ENCODE measurements at places on chromosomes 16 and 17.

DNA sequence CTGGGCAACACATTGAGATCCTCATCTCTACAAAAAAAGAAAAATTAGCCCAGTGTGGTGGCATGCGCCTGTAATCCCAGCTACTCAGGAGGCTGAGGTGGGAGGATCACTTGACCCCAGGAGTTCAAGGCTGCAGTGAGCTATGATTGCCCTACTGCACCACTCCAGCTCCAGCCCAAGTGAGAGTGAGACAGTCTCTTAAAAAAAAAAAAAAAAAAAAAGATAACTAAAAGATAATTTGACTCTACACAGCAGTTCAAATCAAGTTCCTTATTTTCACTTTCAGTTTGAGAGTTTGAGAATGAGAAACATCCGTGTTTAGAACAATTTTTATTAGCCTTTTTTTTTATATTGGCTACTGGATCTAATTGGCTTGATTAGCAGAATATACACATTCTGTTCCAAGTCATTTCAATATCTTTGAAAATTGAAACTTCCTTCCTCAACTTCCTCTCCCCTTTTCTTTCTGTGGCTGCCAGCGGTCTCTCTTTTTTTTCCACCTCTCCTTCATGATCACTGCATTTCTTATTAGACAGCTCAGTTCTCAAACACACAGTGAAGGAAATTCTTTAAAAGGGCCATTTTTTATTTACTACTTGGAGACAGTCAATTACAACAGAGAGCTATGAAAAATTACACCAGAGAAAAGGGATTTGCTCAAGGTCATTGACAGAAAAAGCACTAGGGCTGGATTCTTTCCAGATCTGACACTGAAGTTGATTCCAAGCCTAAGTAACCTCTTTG lies 4.5 kb upstream of the ACSF2 start:
- no peak for DNase-seq

DNA sequence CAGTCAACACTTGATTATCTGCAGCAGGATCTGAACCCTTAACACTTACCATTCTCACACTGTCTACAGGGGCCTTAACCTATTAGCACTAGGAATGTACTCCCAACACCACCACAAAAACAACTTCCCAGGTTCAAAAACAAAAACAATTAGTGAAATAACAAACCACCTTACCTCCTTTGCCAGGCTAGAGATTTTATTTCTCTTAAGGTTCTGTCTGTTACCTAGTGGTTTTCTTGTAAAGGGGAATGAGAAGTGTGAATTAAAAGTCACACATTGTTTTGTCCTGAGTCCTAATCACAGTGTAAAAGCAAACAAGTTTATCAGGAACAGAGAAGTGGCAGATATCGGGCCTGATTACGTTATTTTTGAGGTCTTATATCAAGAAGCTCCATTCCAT lies 9.7 kb downstream of the SMARCE1 start:
- DNase-seq, result no peak

DNA sequence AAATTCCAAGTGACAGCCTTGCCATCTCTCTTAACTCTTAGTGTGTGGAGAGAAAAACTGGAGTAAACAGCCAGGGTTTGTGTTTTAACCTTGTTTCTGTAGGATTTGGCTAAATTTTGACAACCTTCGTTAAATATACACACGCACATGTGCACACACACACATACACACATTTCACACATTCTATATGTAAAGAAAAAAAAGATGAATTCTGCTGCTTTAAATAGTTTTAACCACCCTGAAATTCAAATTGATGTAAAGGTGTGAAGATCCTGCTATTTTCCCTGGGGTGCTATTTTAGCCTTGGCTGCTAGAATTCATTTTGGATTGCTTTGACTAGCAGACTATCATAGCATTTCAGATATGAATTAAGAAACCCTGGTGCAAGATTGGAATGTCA lies 191.9 kb downstream of the FTO start:
- no peak for DNase-seq

GRCh38 chr17:27576477-27577083 lies 54.4 kb upstream of the LGALS9 start:
- DNase-seq, result no peak

- DNase-seq, result no peak
These were observed 2.4 kb downstream of the MAPK7 start for GRCh38 chr17:19380481-19381301.

- no peak for DNase-seq
These were observed 360.8 kb downstream of the SOX9 start for GRCh38 chr17:72481572-72481971.

DNA sequence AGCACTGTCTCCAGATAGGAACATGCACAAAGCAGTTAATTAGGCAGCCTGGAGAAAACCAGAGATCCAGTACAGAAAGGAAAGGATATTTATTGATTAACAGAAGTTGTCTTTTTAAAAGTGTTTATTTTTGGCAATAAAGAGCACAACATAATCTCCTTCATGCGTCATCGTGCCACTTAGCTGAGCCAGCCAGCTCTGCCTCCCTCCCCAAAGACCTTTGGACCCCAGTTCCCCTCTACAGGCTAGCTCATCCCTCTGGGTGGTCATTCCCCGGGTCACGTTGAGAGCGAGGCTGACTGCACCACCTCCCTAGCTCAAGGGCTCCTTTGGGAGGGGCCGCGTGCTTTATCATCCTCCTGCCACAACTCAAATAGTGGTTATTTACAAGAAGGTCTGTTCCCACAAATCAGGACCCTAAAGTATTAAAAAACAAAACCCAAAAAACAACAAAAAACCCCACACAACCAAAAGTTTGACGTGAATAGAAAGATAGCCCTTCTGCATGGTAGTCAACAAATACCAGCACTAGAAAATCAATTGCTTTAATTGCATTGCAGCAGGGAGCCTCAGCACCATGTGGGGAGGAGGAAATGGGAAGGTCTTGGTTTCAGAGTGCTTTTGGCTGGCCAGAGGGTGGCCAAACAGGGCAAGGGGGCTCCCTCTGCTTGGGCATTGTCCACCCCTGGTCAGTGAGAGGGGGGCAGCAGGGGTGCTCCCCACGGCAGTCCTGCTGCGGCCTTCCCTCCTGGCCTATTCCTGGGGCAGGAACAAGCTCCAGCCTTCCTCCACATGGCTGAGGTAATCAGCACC lies 9.6 kb downstream of the POLR2C start:
- no peak for DNase-seq

DNA sequence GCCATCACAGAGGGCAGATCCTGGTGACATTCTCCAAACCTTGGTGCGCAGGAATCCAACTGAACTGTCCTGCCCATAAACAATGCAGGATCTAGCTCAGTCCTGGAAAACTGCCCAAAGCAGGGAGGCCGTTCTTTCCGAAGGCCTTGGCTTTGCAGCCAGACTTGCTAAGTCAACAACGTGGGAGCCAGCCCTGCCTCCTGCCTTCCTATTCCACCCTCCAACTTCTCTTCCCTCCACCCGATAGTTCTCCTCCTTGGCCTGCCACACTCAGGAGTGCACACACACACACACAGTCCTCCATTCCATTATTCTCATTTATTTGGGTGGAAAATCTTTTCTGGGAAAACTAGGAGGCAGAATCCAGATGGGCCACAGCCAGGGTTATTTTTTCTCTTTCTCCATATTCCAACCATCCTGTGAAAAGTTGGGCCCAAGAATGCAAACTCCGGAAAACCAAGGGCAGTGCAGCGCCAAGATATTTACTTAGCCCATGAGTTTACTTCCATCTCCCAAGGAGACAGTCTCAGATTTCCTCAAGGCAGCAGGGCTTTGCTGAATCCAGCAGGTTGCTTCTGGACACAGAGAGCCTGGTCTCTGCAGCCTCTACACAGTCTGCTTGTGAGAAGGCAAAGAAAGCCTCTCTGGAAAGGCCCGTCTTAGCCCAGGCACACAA lies 15.8 kb downstream of the COPRS start:
- DNase-seq, result no peak

- no peak for DNase-seq
These were observed 47.5 kb downstream of the NT5M start for GRCh38 chr17:17350491-17351355.

DNA sequence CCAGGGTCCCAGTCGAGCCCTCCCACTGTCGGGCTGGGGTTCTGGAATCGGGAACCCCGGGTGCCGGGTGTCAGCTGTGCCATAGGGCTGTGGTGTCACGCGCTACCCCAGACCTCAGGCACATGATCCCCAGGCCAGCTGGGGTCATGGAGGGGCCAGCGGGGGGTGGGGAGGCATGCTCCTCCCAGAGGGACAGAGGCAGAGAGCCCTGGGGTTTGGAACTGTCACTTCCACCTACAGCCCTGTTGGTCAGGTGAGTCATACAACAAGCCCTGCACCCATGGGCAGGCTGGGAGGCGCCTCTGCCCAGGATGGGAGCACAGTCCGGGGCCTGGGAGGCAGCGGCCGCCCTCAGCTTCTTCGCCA lies 63.0 kb downstream of the BAIAP2 start:
- DNase-seq, result no peak

GRCh38 chr17:74471341-74471740 lies 4.9 kb downstream of the CD300A start:
- no peak for DNase-seq

- DNase-seq, result no peak
These were observed 243 bp downstream of the RND2 start for GRCh38 chr17:43025290-43025657.

- no peak for DNase-seq
These were observed 525 bp downstream of the JPT1 start for GRCh38 chr17:75153780-75154194.

DNA sequence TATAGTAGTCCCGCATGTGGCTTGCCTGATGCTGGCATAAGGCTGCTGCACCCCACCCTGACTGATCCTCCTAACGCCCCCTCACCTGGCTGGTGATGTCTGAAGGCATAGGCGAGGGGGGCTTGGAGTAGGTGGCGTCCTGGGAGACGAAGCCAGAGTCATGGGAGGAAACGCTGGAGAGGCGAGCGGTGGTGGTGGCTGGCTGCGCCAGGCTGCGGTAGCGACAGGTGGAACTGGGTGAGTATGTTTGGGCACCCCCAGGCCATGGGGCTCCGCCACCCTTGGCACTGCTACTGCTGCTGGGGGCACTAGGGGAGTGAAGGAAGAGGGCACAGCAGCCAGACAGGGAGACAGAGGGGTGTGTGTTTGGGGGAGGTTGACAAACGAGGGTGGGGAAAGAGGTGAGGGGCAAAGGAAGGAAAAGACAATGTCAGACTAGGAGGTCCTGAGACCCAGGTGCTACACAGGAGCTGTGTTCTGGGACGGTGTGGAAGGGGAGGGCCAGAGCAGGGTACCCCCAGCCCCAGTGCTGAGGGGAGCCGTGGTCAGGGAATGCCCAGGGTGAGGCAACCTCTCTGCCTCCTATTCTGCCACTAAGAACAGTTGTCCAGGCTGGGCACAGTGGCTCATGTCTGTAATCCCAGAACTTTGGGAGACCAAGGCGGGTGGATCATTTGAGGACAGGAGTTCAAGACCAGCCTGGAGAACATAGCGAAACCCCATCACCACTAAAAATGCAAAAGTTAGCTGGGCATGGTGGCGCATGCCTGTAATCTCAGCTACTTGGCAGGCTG lies 11.4 kb downstream of the MTSS2 start:
- no peak for DNase-seq

DNA sequence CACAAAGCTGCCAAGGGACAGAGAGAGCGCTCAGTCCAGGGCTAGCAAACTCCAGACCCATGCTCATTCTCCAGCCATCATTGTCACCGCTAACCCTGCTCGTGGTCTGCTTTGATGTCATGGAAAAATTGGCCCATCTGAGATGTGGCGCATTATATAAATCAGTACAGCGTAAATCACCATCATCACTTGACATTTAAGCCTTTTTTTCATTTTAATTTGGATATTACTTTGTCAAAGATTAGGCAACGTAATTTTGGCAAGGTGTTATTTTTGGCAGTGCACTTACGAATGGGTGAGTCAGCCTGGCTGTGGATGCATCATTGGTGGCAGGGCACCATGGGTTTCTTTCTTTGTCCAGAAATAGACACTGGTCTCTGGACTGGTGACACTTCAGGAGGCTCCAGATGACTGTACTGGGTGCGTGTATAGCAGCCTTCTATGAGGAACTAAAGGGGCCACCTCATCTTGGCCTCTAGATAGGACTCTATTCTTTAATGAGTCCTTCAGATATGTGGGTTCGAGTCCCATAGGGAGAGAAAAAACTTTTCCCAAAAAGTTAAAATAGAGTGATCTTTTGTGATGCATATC lies 166.3 kb downstream of the MSI2 start:
- no peak for DNase-seq

- no peak for DNase-seq
These were observed 24.9 kb downstream of the KCNJ16 start for GRCh38 chr17:70099884-70100283.

DNA sequence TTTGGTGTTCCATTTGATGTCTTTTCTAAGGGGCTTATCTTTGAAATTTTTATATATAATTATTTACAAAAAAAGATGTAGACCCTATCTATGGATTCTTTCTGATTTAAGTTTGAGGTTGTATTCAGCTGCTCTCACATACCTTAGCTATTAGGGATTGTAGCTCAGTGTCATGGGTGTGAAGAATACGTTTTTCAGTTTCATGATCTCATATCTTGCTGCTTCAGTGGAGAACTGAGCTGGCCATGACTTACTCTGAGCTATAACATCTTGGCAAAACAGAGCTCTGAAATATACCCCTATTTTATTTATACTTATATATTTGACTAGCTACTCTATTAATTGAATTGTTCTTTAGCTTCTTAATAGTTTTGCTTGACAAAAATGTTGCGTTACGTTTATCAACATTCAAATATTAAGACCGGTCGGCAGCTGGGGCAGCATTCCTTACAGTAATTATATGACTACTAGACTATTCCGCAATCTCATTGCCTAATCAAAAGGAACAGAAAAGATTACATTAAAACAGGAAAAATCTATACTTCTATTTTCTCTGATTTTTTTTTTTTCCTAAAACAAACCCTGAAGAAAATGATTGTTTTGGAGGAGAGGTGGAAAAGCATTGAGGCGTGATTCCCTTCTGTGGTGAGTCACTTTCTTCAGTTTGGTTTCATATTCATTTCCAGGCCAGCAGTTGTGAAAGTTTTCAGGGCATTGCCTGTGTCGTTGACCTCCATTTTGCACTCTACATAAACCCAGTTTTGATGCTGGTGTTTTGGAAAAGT lies 24.1 kb upstream of the KRT24 start:
- no peak for DNase-seq

- DNase-seq, result no peak
These were observed 28.5 kb upstream of the MAF start for GRCh38 chr16:79628988-79629387.

GRCh38 chr16:30376461-30376902 lies 1.9 kb downstream of the MYL11 start:
- DNase-seq, result no peak

DNA sequence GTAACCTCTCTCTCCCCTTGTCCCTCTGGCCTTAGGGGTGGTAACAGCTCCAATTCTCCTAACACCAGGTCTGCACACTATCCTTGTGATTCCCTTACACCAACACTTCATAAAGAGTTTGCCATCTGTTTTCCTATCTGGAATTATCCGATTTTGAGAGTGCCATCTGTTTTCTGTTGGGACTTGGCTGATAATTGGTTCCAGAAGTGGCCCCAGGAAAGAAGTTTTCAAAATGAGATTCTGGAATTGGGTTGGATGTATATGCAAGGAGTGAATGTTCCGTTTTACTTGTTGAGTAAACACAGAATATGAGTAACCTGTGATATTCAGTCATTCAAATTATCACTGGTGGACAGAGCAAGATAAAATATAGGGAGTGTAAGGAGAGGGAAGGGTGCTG lies 134.1 kb upstream of the HS3ST3A1 start:
- DNase-seq, result no peak
